ENCODE measurements at places on chromosomes 13 and 19.
A peak's percentile ranks its signal among the peaks of the same experiment; 100 is the strongest.

DNA sequence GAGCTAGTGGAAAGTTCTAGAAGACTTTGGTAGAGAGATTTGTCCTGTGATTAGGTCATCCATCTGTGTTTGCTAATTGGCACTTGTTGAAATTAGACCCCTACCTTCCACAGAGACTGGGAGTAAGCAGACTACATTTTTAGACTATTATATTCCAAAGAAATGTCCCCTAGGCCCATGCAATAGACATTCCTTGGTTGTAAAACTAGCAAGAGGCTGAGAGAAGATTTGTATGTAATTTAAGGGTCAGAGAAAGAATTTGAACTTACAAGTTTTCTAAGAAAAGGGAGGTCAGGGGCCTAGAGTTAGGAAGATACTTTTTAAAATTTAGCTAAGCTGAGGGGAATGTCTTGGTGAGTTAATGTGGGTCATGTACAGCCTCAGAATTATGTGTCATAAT is 470.7 kb upstream of the SLITRK1 start:
- DNase-seq: no peak

GRCh38 chr19:56306016-56306415 is 8.6 kb downstream of the ZSCAN5A start:
- no peak for DNase-seq

DNA sequence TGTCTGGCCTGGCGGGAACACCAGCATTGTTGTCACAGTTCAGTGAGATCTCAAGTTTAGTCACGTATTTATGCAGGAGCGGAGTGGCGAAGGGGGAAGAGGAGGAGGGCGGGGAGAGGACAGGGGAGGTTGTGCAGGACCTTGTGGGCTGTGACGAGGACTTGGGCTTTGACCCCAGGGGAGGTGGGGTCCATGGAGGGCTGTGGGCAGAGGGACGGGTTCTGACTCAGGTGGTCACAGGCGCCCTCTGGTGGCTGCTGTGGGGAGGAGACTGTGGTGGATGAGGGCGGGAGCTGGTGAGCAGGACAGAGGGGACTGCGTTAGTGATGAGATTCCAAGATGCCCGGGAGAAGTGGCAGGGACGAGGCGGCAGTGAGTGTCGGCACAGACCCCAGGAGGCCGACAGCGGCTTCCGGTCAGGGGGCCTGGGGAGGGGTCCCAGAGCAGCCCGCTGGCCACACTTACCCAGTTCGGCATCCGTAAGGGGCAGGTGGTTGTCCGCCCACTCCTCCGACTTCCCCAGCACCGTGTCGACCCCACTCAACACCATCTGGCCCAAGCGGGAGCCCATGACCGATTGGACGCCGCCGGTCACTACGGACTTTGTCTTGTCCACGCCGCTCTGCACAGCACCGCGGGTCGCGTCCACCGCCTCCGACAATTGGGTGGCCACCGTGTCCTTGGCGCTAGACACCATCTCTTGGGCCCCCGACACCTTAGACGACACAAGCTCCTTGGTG is 15.7 kb downstream of the PLIN3 start:
- DNase-seq: peak; percentile 79

DNA sequence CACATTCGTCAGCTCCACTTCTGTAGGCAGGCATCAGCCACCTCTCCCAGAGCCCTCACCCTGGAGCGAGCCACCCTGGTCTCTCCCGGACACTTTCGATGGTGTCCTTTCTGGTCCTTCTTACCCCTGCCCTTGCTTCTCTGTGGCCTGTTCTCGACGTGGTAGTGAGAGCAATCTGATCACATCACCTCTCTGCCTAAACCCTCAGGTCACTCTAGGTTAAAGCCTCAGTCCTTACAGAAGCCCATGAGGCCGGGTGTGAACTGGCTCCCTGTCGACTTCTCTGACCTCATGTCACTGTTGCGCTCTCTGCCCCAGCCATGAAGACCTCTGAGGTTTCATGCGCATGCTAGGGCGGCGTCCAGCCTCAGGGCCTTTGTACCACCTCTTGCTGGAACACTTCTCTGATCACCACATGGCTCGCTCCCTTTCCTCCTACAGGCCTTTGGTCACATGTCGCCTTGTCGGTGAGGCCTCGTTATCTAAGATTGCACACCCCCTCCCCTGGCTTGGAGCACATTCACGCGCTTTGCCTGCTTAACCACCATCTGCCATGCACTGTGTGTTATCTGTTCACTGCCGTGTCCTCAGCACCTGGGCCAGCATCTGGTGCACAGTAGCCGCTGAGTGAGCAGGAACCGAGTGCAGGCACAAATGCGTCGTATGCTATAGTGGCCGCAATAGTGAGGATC is 101.5 kb downstream of the DPF1 start:
- DNase-seq: peak; percentile 79

DNA sequence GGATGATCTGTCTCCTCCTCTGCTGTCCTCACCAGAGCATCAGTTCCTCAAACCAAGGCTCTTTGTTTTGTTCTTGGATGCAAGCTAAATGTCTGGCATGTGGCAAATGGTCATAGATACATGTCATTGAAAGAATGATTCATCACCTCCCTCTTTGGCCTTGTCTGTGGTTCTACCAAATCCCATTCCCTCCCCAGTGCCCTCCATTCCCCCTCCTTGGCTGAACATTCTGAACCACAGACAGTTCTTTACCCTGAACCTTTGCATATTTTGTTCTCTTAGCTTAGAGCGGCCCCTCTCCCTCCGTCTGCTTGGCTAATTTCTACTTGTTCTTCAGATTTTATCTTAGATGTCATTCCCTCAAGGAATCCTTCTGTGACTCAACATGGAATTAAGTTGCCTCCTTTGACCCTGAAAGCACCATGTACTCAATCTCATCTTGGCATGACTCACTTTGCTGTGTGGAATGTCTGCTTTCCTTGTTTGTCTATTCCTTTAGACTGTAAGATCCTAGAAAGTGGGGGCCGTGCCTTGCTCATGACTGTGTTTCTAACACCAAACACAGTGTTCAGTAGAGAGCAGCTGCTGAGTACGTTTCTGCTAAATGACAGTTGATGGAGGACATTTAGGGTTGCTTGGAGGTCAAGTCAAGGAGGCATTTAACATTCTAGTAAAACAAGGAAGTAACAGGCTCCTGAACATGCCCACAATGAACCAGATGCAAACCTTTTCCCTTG is 8.1 kb downstream of the ALOX5AP start:
- DNase-seq: no peak

Measured in erythroblast (primary cell).